ENCODE measurements at places on chromosomes 7 and 10.

DNA sequence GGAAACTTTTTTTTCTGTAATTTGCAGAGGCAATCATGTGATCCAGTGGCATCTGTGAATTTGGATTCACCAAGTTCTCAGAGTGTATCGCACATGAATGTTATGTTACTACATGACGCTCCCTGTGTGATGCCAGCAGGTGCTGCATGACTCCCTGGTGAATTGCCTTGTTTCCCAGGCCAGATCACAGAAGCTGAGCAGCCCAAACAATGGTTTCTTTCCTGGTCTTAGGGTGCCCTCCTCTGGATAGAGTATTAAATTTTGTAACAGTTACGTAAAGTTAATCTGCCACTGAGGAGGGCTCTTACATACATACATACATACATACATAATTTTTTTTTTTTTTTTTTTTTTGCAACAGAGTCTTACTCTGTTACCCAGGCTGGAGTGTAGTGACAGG is 3.6 kb downstream of the ZSCAN21 start:
- no peak overlapping the region for H3K4me3 ChIP-seq
- no peak overlapping the region for H3K27ac ChIP-seq
- peak; percentile 47 for DNase-seq
- H3K27me3 ChIP-seq, result no peaks in the 10 kb centered on the region
- H3K4me1 ChIP-seq, result peaks cover 24% of the 10 kb centered on the region

DNA sequence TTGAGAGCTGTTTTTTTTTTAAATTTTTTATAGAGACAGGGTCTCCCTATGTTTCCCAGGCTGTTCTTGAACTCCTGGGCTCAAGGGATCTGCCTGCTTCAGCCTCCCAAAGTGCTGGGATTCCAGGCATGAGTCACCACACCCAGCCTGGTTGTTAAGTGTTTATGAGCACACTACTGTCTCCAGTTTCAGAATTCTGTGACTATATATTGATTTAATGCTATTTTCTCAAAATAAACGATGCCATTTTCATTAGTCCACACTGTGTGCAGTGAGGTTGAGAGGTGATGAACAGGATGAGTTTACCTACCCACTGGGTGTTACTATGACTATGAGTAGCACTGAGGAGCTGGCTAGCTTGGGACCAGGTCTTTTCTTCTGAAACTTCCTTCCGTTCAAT is 110.9 kb upstream of the FAM180A start:
- H3K4me3 ChIP-seq, result no peak overlapping the region
- no peaks in the 10 kb centered on the region for H3K36me3 ChIP-seq
- H3K27ac ChIP-seq, result no peak overlapping the region

- no peak overlapping the region for H3K27ac ChIP-seq
- H3K4me1 ChIP-seq, result no peaks in the 10 kb centered on the region
- DNase-seq, result no peak
- H3K4me3 ChIP-seq, result no peak overlapping the region
Measured at GRCh38 chr10:12635127-12635541, 285.8 kb downstream of the CAMK1D start.

DNA sequence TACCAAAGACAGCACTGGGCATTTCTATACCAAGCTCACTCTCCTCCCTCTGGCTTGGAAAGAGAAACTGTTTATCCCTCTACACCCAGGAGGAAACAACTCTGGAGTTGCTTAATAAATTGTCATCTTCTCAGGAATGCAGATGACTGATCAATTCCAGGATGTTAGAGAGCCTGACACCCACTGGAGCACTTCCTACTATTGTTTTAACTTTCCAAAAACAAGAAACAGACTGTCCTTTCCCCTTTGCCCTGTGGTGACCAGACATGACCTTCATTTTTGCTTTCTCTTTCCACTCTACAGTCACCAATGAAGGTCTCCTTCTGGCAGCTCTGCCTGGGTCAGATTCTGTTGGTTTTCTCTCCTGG is 19.6 kb downstream of the GIMAP4 start:
- no peaks in the 10 kb centered on the region for H3K27me3 ChIP-seq
- no peak overlapping the region for H3K27ac ChIP-seq
- H3K4me1 ChIP-seq, result no peaks in the 10 kb centered on the region

GRCh38 chr10:48299066-48299465 is 7.4 kb upstream of the MAPK8 start:
- no peaks in the 10 kb centered on the region for H3K4me1 ChIP-seq
- no peak overlapping the region for H3K27ac ChIP-seq
- no peaks in the 10 kb centered on the region for H3K27me3 ChIP-seq

DNA sequence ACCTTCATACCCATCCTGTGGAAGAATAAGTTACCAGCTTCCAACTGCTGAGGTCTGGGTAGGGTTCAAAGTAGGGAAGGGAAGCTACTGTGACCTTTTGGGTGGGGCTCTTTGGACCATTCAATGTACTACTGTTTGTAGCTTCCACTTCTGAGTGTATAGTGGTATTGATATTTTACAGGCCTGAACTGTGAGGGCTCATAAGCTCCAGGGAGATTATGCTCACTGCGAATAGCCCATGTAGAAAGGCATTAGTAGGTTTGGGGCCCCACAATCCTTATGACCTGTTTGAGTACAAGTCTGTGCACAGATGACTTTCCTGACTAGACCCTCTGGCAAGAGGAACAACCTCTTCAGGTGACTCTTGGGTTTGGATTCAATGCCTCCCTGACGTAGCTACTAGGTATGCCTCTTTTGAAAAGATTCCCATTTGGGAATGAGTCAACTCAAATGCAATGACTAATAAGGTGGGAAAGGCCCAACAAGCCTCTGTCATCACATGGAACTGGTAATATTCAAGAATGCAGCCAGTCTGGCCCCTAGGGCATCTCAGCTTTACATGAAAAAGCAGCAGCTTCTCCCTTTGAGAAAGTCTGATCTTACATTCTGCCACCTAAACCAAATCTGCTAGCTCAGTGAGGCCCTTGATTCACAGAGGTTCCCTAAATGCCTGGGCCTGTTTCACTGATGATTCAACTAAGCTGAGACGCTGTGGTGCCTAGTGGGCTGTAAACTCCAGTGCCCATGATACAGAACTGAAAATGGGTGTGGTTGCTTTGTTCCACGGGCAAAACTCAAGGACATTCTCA is 79.8 kb downstream of the ABI1 start:
- H3K4me3 ChIP-seq, result no peak overlapping the region
- H3K27ac ChIP-seq, result no peak overlapping the region
- no peaks in the 10 kb centered on the region for H3K27me3 ChIP-seq
- peaks cover 20% of the 10 kb centered on the region for H3K4me1 ChIP-seq
- no peaks in the 10 kb centered on the region for H3K36me3 ChIP-seq

GRCh38 chr10:18860631-18861240 is 187.9 kb upstream of the MALRD1 start:
- H3K27ac ChIP-seq, result no peak overlapping the region
- no peaks in the 10 kb centered on the region for H3K36me3 ChIP-seq
- DNase-seq, result no peak
- no peaks in the 10 kb centered on the region for H3K4me1 ChIP-seq

DNA sequence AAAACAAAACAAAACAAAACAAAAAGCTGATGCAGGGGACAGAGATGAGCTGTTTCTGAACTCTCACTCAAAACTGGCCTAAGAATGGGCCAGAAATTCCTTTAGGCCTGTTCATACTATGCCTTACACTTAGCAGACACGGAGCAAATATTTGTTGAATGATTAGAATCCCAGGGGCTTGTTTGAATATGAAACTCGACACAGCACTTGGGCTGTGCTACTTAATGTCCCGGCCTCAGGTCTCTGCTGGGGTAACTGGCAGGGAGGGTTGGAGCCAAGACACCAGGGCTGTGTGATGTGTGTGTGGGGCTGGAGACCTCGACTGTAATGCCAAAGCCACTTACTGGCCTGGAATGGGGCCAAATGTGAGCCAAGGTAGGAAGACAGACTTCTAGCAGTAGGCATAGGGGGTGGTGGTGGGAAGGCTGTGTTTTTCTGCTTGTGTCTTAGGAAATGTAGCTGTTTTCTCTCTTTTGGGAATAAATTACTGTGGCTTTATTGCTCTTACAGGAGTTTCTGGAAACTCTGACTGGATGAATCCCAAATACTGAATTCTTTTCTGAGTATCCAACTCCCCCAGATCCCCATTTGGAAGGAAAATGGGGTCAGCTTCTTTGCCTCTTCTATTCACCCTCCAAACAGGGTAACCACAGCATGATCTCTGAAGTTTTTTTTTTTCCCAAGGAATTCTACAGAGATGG is 66.7 kb downstream of the EMX2 start:
- no peaks in the 10 kb centered on the region for H3K4me1 ChIP-seq
- H3K36me3 ChIP-seq, result no peaks in the 10 kb centered on the region
- peak; percentile 33 for DNase-seq
- H3K27me3 ChIP-seq, result no peaks in the 10 kb centered on the region

DNA sequence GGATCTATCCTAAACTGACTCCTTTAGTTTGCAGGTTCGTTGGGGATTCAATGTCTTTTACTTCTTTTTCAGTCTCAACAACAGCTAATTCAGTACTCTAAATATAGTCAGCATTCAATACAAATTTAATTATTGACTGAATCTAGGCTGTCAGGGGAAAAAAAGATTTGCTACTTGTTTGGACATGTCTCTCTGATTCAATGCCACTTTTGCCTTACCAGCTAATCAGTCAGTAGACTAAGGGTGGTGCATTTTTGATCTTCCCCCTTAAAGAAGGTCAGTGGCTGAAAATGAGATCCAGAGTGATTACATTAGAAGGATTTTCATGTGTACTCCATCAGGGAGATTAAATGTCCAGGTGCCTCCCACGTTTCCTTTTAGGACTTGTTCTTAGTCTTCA is 145.1 kb downstream of the C1GALT1 start:
- H3K27ac ChIP-seq, result no peak overlapping the region
- H3K4me3 ChIP-seq, result no peak overlapping the region
- H3K4me1 ChIP-seq, result no peaks in the 10 kb centered on the region
- no peak for DNase-seq
- no peaks in the 10 kb centered on the region for H3K27me3 ChIP-seq

- no peaks in the 10 kb centered on the region for H3K36me3 ChIP-seq
- no peak overlapping the region for H3K27ac ChIP-seq
- H3K4me1 ChIP-seq, result peaks cover 1% of the 10 kb centered on the region
- no peak overlapping the region for H3K4me3 ChIP-seq
- no peak for DNase-seq
- H3K27me3 ChIP-seq, result no peaks in the 10 kb centered on the region
Measured at GRCh38 chr7:132434041-132434440, 142.2 kb downstream of the PLXNA4 start.

- no peak overlapping the region for H3K4me3 ChIP-seq
- H3K36me3 ChIP-seq, result no peaks in the 10 kb centered on the region
- no peak overlapping the region for H3K27ac ChIP-seq
- no peak for DNase-seq
- H3K4me1 ChIP-seq, result no peaks in the 10 kb centered on the region
Measured at GRCh38 chr7:92682903-92683539, 92.8 kb upstream of the FAM133B start.

GRCh38 chr7:8500286-8500685 is 66.9 kb downstream of the NXPH1 start:
- H3K27ac ChIP-seq, result no peak overlapping the region
- H3K36me3 ChIP-seq, result no peaks in the 10 kb centered on the region
- no peak overlapping the region for H3K4me3 ChIP-seq
- DNase-seq, result peak; percentile 78
- H3K27me3 ChIP-seq, result no peaks in the 10 kb centered on the region
- no peaks in the 10 kb centered on the region for H3K4me1 ChIP-seq

DNA sequence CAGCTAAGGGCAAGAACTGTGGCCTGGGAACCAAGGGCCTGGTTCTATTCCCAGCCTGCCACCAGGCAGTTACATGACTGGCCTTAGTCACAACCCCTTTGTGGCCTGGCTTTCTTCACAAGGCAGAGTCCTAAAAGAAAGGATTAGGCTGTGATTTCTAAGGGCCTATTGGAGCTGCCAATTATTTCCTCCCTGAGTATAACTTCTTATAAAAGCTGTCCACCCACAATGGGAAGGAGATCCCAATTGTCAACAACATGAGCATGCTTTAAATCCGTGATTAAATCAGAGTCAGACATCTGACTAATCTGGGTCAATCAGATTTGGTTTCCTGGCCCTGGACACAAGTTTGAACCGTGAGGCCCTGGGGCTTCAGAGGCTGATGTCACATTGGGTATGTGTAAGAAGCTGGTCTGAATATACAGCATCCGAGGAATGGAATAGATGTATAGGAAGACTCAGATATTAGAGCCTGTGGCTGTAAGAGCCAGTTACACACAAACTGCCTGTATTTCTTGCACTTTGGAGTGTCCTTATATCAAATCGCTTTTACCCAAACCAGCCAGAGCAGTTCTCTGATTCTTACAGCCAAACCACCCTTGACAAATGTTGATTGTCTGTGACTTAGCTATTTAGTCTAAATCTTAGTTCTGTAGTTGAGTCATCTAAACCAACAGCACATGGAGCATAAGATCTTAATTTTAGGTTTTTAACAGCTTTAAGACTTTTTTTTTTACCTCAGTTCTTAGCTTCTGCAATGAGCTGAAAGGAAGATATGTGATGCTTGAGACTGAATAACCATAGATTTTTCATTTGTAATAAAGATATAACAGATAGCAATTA is 61.3 kb downstream of the ABCB4 start:
- no peaks in the 10 kb centered on the region for H3K36me3 ChIP-seq
- no peak overlapping the region for H3K27ac ChIP-seq
- H3K27me3 ChIP-seq, result no peaks in the 10 kb centered on the region
- DNase-seq, result no peak

DNA sequence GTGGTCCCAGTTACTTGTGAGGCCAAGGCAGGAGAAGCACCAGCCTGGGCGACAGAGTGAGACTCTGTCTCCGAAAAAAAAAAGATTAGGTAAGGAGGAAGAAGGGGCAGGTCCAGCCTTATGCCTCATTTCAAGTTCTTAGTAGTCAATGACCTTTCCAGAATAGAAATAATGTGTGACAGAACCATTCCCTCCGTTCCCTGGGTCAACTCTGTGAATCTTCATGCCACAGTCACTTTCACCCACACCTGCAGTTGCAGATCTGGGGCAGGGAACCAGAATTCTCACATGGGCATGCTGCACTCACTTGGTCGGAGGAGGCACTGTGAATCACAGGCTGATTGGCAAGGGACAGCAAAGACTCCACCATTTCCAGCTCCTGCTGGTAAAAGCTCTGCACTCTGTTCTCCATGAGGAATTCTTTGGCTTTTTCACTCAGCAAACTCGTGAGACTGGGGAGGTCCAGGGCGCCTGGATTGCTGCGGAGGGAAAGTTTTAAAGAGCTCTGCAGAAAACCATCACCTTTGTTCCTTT is 20.7 kb downstream of the STN1 start:
- H3K4me1 ChIP-seq, result peaks cover 21% of the 10 kb centered on the region
- DNase-seq, result peak; percentile 42
- no peaks in the 10 kb centered on the region for H3K27me3 ChIP-seq
- H3K4me3 ChIP-seq, result no peak overlapping the region
- H3K27ac ChIP-seq, result peak overlapping the region; percentile 16

DNA sequence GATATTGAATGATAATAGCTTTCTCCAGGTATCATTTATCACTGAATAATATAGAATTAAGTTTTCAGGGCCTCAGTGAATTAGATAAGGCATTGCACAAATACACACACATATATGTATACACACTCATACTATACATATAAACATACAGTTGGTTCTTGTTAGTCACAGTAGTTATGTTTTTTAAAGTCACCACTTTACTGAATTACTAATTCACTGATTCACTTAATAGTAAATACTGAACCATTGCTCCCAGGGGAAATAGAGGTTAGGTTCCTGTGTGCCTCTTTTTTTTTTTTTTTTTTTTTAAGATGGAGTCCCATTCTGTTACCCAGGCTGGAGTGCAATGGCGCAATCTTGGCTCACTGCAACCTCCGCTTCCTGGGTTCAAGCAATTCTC is 33.6 kb downstream of the PRR15 start:
- no peak overlapping the region for H3K4me3 ChIP-seq
- no peaks in the 10 kb centered on the region for H3K36me3 ChIP-seq

Data from testis (tissue), 5 donors.